ENCODE measurements at places on chromosomes 2 and 18. TPM values are rescaled to one million over a fixed set of nuclear protein-coding genes. Genes with fewer than 3 reads are reported as not detected.

Gene HJURP
- 42.0 TPM for total RNA-seq

Gene RPL37A
- 926 TPM for total RNA-seq

Gene MARS2
- 7.2 TPM for total RNA-seq

Gene REEP1
- total RNA-seq: 0.29 TPM

All from thoracic aorta endothelial cell (primary cell).